ENCODE measurements at places on chromosomes 5 and 9. TPM values are rescaled to one million over a fixed set of nuclear protein-coding genes. Genes with fewer than 3 reads are reported as not detected.
A peak's percentile ranks its signal among the peaks of the same experiment; 100 is the strongest.

GRCh38 chr5:127963931-127964330 is 119.6 kb upstream of the SLC12A2 start:
- no peak for DNase-seq

Gene GRIN3A
- under 0.01 TPM for total RNA-seq

DNA sequence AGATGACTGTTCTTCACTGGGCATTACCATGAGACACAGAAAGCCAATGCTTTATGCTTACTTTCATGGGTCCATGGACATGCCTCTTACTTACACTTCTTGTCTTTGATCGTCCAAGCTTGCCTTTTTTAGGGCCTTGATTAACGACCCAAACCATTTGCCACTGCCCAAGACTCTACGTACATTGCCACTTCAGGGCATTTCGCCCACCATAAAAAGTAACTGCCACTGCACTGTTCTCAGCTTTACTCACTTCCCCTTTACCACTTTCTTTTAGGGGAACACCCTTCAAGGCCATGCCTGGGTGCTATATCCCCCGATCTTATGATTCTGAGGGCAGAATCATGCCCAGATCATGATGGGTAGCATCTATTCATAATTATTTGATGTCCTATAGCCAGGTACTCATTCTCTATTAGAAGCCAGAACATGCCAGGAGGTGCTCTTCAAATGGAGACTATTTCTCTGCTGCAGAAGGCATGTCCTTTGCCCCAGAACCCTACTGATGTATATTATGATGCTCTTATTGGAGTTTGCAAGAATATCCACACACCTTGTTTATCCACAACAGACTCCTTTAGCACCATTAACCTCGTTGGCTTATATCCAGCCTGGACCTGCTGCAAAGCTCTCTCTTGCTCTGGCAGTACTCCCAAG is 64.1 kb upstream of the RAD23B start:
- peak; percentile 45 for DNase-seq

- no peak for DNase-seq
Measured at GRCh38 chr5:1656271-1656975, 132.7 kb upstream of the LPCAT1 start.

GRCh38 chr5:115415143-115415491 is 118.7 kb upstream of the CCDC112 start:
- DNase-seq = peak; percentile 87
